DMS153 (cell line): ENCODE measurements at places on chromosomes 1 and 21.

DNA sequence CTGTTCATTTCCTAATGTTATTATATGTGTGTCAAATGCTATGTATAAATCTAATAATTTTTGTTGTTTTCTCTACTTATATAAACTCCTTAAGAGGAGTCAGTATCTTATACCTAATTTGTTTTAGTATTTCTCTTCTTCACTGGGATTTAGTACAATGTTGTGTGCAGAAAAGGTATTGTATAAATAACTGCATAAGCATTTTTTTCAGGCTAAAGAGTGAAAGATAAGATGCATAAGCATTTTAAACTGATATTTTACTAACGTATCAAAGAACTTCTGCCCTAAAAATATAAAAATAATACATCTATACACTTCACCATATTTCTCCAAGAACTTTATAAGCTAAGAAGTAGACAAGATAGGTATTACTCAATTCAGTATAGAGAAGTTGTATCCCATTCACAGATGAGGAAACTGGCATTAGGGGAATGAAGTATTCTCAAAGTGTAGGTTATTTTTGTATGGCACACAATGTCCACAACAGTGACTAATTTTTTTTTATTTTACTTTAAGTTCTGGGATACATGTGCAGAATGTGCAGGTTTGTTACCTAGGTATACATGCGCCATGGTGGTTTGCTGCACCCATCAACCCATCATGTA, 59.3 kb downstream of the NUP210L start:
- no peak for DNase-seq

DNA sequence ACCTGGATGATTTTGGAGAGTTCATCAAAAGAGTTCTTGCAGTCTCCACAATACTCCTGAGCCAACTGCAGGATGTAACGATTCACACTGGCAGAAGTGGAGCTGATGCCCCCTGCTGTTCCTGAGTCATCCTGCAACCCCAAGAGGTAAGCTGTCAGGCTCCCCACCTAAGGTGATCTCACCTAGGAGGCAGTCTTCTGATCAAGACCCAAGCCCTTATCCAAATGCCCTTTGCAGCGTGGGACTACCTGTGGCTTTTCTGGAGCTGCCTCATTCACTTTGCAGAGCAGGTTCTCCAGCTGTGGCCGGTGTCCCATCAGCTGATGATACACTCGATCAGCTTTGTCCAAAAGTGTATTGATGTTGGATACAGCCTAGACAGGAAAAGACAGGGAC, 96.4 kb downstream of the UBR4 start:
- peak; percentile 4 for DNase-seq

- no peak for DNase-seq
Measured at GRCh38 chr1:154406886-154407197, 1.7 kb downstream of the IL6R start.

- no peak for DNase-seq
Measured at GRCh38 chr21:42855937-42856335, 23.4 kb downstream of the WDR4 start.

- DNase-seq, result no peak
Measured at GRCh38 chr1:5960336-5960735, 31.9 kb downstream of the NPHP4 start.
